ENCODE measurements at places on chromosomes 7 and 10. TPM values are rescaled to one million over a fixed set of nuclear protein-coding genes. Genes with fewer than 3 reads are reported as not detected.

- no peak for DNase-seq
These were observed 111.1 kb downstream of the FZD1 start for GRCh38 chr7:91375378-91375777.

Gene FAM237B
- not detected for polyA plus RNA-seq

Gene FBXL15
- polyA plus RNA-seq = 36.6 TPM

DNA sequence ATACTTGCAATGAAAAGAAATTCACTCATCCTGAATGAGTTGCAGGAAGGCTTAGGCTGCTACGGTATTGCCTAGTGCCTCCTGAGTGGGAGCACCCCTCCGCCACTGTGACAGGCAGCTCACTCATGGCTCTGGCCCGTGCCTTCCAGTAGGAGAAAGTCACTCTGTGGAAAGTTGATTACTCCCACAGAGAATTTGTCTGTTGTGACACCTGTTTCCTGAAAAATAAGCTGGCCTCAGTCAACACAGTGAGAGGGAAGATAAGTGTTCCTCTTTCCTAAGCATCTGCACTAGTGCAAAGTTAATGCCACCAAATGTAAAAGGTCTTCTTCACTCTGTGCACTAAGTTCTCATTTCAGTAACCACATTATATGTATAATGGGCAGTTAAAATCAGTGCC, 158.8 kb upstream of the INHBA start:
- no peak for DNase-seq

Gene NRAP
- polyA plus RNA-seq = not detected

- no peak for DNase-seq
These were observed 28.9 kb downstream of the UNC5B start for GRCh38 chr10:71241114-71241829.

DNA sequence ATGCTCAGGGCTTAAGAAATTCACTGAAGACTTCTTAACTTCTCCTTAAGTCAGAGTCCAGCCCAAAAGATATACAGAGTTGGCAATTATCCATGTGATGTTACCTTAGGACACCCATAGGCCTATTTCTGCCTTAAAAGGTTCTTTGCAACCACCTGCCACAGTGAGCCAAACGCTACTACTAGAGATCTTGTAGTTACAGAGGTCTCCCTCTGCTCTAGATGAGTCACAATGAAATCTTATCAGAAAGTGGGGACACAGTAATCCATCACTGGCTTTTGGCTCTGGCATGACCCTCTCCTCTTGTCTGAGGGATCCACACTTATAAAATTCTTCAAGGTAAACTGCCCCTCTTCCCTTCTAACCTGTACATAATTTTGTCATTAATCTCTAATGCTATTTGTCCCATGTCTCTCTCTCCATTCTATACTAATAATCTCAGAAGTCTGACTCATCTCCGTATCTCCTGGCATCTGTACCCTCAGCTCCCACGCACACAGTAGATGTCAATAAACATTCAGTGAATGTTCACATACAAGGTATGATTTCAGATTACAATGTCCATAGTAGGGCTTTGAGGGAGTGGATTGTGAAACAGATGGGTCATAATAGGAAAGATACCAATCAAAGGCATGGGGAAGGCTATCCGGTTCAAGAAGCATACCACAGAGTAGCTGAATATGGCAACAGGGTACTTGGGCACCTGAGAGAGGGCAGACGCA, 112.1 kb downstream of the SGMS1 start:
- DNase-seq = no peak

DNA sequence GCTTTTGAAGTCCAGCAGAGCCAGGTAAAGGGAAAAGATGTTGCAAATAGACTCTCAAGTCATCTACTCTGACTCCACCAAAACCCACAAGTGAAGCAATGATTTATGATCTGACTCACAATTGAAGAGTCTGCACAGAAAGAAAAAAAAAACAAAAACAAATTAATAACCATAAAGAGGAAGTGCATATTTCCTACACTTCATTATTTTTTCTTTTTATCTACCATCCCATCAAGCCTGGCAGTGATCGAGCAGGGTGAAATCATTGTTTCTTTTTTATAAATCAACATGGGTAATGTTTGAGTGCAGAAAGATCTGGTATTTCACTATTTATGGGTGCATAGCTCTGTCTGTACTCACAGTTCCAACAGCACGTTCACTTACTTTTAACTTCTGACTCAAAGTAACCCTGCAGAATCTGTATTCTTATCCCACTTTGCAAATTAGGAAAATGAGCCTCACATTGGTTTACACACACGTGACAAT, 829.0 kb downstream of the TNS3 start:
- DNase-seq = no peak

DNA sequence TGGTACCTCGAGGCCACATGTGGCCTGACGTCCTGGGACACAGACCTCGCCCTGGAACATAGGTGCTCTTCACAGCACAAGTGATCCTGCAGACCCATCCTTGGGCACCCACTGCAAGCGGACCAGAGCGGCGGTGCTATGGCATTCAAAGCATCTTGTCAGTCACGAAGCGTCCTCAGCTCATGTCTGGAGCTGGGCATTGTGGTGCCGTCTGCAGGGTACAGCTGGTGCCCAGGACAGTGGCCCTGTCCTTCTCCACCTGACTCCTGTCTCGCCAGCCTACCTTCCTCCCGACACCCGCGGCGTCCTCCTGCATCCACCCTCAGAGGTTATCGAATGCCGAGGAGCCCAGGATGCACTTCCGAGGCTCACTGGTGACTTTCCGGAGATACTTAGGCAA, 26.5 kb downstream of the ADGRA1 start:
- no peak for DNase-seq

DNA sequence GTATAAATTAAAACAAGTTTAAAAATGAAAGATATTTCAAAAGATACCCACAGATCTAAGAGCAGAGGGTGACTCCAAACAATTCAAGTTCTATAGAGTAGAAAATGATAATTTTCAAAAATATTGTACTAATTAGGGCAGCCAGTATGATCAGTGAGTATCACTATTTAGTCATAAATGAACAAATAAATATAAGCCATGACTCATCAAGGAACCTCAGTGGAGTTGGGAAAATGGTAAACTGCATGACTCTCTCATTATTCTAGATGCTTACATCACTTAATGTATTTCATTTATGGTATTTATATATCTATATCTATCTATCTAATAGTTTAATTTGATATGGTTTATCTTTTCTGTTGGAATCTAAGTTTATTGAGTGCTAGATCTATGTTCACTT, 94.3 kb downstream of the THSD7A start:
- DNase-seq = no peak

GRCh38 chr10:29709484-29710002, 74.8 kb upstream of the SVIL start:
- DNase-seq = no peak

DNA sequence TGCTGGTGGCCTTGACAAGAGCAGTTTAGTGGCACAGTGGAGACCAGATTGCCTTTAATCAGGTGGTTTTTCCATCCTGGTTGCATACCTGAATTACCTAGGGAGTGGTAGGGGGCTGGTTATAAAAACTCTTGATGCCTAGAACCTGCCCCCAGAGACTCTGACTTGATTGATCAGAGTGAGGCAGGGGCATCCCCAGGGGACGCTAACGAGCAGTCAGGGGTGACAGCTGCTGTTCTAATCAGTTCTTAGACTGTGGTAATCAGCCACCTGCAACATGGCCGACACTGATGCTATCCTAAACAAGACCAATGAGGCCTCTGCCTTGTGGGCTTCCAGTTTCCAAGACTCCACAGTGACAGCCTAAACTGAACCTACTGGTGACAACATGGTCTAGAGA, 2.0 kb upstream of the OPALIN start:
- no peak for DNase-seq

- no peak for DNase-seq
These were observed 123.1 kb downstream of the POLR1F start for GRCh38 chr7:19585761-19586160.

DNA sequence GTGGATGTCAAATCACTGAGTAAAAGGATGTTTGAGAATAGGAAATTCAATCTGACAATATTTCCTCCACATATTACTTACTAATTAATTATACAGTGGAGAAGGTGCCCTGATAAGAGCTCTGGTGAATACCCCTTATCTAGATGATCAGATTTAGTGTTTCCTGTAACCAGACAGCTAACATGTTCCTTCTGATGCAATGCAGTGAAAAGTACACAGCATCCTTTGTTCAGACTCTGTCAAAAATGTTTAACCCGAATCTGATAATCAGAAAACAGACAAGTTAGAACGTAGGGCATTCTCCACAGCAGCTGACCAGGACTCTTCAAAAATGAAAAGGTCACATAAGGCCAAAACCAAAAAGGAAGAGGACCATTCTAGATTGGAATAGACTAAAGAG, 46.2 kb downstream of the WDR11 start:
- DNase-seq = no peak

Gene PTPRZ1
- 1.5 TPM for polyA plus RNA-seq

DNA sequence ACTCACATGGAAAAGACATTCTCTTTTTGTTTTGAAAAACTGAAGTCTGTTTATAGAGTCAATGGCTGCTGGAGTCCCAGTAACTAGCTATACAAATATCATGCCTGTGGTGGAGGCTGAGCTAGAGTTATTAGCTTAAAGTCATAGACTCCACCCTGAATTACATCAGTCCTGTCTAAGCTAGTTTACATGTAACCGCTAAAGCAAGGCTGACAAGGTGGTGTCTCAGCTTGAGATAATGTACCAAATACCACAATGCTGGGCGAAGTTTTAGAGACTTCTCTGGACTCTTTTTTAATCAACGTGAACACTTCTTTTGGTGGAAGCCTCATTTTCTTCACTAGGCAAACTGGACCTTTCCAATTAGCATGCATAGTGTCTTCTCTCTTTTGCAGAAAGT, 219.4 kb downstream of the ANK3 start:
- no peak for DNase-seq

DNA sequence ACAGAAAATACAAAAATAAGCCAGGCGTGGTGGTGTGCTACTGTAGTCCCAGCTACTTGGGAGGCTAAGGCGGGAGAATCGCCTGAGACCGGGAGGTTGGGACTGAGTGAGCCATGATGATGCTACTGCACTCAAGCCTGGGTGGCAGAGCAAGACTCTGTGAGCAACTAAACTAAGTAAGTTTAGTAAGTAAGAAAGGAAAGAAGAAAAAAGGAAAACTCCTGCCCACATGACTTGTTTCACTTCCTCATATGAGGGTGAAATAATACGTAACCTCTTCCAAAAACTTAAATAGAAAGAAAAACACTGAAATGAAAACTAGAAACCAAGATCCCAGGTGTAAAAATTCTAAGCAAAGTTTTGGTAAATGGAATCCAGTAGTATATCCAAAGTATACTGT, 79.6 kb downstream of the LARP4B start:
- no peak for DNase-seq

GRCh38 chr7:140526787-140527664, 47.7 kb upstream of the MKRN1 start:
- DNase-seq = no peak

- DNase-seq = no peak
These were observed 1.2 kb downstream of the HOXA10 start for GRCh38 chr7:27172823-27173510.

GRCh38 chr10:108147346-108147745, 982.8 kb upstream of the SORCS1 start:
- no peak for DNase-seq

- DNase-seq = no peak
These were observed 6.6 kb downstream of the AFAP1L2 start for GRCh38 chr10:114397651-114398145.

- no peak for DNase-seq
These were observed 90.0 kb downstream of the PLCE1 start for GRCh38 chr10:94083662-94084265.

Gene NXPH1
- polyA plus RNA-seq = 0.14 TPM

DNA sequence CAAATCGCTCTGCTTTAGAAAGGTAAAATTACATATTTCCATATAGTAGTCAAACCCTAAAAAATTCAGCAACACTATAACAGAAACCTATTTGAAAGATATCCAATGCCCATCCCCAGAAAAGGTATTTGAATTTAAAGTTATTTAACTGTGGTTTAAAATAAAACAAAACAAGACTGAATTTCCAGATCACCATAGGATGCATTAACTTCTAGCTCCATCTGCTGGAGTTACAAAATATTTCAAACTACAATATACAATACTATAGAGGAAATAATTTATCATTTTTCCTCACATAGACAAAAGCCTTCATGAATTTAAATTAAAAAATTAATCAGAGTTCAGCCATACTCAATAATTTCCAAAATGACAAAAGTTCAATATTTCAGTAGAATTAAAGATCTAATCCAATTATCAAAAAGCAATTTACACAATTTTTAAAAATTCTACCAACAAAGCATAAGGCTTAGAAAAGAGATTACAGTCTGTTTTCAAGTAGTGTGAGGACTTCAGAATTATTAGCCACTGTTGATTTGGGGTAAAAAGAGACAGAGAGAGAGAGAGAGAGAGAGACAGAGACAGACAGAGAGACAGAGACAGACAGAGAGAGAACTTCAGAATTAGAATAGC, 75.9 kb downstream of the LMBR1 start:
- DNase-seq = no peak

DNA sequence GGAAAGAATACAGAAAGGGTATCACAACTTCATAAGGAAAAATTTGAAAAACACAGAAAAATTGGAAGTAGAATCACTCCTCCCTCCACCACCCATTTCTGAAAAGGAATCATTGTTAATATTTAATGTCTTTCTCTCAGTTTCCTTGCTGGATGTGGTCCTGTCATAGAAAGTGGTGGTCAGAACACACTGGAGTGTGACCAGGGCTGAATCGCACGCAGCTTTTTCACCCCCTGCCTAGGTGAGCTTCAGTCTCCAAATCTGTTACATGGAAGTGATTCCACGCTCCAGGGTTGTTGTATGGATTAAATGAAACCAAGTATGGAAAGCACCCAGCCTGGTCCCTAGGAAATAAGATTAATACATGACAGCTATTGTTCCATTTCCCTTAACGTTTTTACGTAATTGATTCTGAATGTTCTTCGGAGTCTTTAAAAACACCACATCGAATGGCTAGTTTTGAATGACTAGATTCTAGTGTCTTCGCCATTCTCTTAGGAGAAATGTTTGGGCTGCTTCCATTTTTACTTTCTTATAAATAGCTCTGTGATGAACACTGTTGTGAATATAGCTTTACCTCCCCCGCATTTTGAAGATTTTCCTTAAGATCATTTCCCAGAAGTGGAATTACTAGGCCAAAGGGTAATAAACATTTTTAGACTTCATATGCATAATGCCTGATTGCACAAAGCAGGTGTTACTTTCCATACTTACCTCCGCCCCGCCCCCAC, 10.9 kb upstream of the DUSP5 start:
- no peak for DNase-seq

All from urinary bladder (tissue), 4 donors.